ENCODE measurements at places on chromosomes 3 and 15. TPM values are rescaled to one million over a fixed set of nuclear protein-coding genes. Genes with fewer than 3 reads are reported as not detected.

ALCAM gene
- 0.49 TPM for total RNA-seq

DNA sequence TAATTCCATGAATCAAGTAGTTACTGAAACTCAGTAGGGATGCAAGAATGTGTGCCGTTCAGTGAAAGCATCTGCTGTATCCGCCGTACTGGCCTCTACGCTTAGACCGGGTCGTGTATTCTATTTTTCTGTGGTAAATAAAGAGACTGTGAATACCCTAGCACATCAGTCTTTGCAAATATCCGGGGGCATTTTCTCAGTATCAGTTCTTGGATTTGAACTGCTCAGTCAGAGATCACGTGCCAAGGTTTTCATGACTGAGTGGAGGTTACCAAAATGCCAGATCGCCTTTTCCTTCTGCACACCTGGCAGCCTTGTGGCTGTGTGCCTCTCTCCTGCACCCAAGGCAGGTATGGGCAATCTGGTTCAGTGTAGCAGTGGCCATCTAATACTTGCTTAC lies 377.0 kb downstream of the OCA2 start:
- no peak for DNase-seq

- DNase-seq, result peak; percentile 44
Observed at GRCh38 chr3:136750209-136750896, 1.8 kb downstream of the STAG1 start.

DNA sequence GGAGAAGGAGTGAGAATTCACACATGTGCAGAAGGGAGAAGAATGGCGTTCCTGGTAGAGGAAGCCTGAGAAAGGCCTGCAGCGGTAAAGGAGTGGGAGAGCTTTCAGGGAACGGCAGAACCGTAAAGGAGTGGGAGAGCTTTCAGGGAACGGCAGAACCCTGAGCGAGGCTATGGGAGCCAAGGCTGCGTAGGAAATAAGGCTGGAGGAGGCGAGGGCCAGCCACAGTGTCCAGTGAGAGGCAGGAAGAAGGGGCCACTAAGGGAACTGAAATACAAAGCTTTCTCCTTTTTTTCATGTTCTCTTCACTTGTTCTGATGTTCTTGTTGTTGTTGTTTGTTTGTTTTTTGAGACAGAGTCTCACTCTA lies 41.6 kb downstream of the GOLGA6L10 start:
- DNase-seq, result no peak

ACAD11 gene
- total RNA-seq, result 16.8 TPM

PLOD2 gene
- 0.17 TPM for total RNA-seq

DNA sequence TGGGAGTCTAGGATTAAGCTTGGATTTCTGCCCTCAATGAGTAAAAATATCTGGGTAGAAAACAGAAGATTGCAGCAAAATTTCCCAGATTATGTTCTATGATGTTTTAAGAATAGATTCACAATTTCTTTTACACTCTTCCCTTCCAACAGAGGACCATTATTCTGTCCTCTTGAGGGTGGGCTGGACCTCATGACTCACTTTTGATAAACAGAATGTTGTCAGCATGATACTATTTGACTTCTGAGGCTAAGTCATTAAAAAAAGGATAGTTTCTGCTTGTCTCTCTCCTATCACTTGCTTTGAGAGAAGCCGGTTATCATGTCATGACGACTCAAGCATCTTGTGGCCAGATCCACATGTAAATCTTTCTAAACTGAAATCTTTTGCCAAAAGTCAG lies 396.2 kb upstream of the CDIN1 start:
- DNase-seq, result no peak

GRCh38 chr3:112013784-112014143 lies 15.0 kb downstream of the TAGLN3 start:
- DNase-seq, result no peak

ITPKA gene
- 20.0 TPM for total RNA-seq

- DNase-seq, result no peak
Observed at GRCh38 chr3:65831733-65832425, 206.8 kb downstream of the MAGI1 start.

DNA sequence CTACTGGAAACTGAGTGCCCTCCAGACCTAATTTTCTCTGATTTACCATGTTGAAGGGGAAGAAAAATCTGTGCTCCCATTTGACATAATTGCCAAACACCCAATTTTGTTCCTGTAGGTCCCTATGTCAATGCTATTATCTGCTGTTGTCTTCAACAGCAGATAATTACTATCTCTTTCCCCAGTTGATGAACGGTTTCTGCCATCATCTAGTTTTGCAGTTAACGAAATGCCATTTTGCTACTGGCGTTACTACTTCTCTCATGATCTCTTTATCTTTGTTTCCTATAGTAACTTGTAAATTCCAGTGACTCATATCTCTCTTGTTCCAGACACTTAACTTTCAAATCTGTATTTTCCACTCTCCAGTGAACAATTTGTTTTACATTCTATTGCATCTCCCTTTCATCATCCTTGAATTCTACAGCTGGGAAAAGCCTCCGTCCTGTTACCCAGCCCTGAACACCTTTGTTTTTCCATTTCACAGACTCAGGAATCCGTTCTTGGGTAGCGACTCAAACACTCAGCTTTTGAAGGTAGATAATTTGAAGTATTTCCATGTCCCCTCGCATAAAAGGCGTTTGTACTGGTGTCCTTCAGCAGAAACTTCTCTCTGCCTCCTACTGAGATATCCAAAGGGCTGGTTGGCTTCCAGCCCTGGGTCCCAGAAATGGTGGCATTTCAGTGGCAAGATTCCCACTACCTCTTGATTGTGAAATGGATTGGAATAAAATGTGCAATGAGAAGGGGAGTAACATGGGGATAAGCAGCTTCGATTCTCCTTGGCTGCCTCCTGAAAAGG lies 111.7 kb downstream of the FOXB1 start:
- DNase-seq, result no peak

TTC14 gene
- 31.2 TPM for total RNA-seq

DNA sequence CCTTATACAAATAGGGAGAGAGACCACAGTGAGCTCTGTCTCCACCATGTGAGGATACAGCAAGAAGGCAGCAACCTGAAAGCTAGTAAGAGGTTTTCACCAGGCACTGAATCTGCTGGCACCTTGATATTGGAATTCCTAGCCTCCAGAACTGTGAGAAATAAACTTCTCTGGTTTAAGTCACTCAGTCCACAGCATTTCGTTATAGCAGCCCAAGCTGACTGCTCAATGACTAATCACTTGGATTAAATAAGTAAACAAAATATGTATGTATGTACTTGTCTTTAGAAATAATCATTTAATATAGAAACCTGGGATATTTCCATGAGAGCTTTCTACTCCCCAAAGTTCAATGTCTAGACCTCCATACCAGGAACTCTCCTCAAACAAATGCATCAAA lies 162.0 kb downstream of the IMPG2 start:
- DNase-seq, result no peak

- DNase-seq, result no peak
Observed at GRCh38 chr3:126117786-126118185, 33.9 kb upstream of the SLC41A3 start.

- DNase-seq, result no peak
Observed at GRCh38 chr15:60212536-60212935, 185.2 kb downstream of the ANXA2 start.

DNA sequence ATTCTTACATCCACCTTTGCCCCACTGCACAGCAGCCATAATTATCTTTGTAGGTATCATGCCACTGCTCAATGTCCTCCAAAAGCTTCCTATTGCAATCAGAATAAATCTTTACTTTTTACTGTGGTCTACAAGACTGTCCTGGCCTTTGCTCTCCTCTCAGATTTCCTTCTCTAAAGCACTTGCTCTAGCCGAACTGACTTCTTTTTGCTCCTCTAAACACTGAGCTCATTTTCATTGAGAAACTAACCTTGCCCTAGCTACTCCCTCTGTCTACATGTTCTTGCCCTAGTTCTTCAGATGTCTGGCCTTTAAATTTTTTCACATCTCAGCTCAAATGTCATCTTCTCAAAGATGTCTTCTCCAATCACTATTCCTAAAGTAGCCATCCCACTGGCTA lies 342.8 kb downstream of the TBC1D5 start:
- DNase-seq, result no peak

B3GALNT1 gene
- not detected for total RNA-seq

GRCh38 chr3:54983266-54984099 lies 55.6 kb upstream of the LRTM1 start:
- DNase-seq, result no peak

- DNase-seq, result peak; percentile 53
Observed at GRCh38 chr3:52281981-52282801, 3.7 kb upstream of the WDR82 start.

- peak; percentile 35 for DNase-seq
Observed at GRCh38 chr3:66449411-66449974, 51.3 kb downstream of the LRIG1 start.

DNA sequence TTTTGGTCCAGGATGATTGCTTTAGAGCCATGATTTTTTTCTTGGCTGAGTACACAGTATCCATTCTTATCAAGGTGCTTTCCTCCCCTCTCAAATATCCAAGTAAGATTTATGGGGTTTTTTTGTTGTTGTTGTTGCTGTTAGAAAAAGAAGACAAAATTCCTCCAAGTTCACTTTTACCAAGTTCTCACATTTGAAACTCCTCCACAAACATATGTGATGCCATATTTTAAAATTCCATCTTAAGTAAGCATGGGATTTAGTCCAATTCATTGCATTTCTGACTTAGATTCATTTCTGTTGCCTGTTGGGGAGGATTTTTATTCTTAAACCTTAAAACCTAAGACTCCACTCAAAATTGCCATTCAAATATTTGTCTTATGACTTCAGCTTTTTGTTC lies 128.6 kb upstream of the SPATA12 start:
- DNase-seq, result no peak

- no peak for DNase-seq
Observed at GRCh38 chr3:71218508-71218907, 365.0 kb downstream of the FOXP1 start.

GRCh38 chr3:58325525-58325992 lies 7.1 kb upstream of the PXK start:
- DNase-seq, result no peak

- no peak for DNase-seq
Observed at GRCh38 chr15:76501726-76502125, 165.2 kb downstream of the ISL2 start.

DNA sequence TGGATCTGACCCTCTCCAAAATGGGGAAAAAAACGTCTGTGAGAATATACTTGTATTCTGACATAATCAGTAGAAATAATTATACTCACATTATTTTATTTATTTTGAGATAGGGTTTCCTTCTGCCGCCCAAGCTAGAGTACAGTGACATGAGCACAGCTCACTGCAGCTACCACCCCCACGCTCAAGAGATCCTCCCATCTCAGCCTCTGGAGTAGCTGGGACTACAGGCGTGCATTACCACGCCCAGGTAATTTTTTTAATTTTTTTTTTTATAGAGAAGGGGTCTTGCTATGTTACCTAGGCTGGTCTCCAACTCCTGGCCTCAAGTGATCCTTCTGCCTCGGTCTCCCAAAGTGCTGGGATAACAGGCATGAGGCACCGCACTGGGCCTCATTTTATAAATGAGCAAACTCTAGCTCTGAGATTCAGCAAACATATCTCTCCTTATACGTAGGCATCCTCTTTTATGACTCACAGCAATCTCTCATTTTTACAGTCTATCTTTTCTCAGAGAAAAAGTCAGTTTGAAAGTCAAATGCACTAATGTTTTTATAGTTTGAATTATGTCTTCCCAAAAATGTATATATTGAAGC lies 989 bp upstream of the VGLL3 start:
- DNase-seq, result no peak

- no peak for DNase-seq
Observed at GRCh38 chr3:146709969-146710368, 104.8 kb upstream of the PLSCR5 start.

DNA sequence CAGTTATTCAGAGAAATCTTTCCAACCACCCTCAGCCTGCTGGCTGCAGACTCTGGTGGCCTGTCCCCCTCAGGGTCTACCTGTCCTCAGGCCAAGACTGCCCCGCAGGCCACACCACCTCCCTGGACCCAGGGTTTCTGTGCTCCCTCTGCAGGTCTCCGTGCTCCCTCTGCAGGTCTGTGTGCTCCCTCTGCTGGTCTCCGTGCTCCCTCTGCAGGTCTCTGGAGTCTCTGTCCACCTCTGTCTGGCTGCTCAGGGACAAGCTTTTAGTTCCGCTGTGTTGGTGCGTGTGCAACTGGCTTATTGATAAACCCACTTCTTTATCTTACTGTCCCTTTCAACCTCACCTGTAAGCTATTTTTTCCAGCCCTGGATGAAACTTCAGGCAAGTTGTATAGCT lies 30.1 kb downstream of the BDH1 start:
- DNase-seq, result no peak

DNA sequence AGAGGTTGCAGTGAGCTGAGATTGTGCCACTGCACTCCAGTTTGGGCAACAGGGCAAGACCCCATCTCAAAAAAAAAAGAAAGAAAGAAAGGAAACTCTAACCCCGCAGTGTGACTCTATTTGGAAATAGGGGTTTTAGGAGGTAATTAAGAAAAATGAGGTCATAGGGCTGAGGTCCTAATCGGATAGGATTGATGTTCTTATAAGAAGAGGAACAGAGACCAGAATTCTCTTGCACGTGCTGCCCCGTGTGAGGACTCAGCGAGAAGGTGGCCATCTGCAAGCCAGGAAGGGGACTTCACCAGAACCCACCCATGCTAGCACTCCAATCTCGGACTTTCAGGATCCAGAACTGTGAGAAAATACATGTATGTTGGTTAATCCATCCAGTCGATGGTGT lies 25.8 kb downstream of the KLHL6 start:
- no peak for DNase-seq

PLSCR2 gene
- not detected for total RNA-seq

GRCh38 chr3:34683851-34684250 lies 885.4 kb downstream of the PDCD6IP start:
- DNase-seq, result peak; percentile 27

DNA sequence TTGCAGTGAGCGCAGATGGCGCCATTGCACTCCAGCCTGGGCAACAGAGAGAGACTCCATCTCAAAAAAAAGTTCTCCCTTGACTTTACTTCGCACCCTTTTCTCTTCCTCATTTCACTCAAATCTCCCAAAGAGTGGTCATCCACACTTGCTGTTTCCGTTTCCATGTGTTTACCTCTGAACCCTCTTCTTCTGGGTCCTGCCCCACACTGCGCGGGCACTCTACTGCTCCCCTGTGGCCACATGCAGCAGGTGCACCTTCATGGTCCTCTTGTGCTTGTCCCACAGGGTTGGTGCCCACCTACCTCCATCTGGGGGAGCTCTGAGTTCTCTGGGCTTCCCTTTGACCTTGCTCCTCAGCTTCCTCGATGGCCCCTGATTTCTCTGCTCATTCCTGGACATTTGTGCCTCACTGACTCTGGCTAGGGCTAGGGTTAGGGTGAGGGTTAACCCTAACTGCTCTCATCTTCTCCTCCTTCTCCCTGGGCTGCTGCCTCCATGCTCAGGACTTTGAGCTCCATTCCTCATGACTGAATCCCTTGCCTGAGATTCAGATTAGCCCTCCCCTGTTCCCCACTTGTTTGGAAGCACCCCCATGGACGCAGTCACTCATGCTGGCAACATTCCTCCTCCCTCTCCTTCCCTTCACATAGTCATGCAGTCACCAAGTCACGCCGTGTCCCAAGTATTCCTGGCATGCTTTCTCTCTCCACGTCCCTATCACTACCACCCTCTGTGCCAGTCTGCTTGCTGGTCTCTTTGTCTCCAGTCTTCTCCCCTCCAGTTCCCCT lies 26.6 kb upstream of the KY start:
- peak; percentile 59 for DNase-seq
